Immature natural killer cell (primary cell): ENCODE measurements at places on chromosomes 2 and 18. TPM values are rescaled to one million over a fixed set of nuclear protein-coding genes. Genes with fewer than 3 reads are reported as not detected.

SRD5A2 gene
- polyA plus RNA-seq, result not detected

DNA sequence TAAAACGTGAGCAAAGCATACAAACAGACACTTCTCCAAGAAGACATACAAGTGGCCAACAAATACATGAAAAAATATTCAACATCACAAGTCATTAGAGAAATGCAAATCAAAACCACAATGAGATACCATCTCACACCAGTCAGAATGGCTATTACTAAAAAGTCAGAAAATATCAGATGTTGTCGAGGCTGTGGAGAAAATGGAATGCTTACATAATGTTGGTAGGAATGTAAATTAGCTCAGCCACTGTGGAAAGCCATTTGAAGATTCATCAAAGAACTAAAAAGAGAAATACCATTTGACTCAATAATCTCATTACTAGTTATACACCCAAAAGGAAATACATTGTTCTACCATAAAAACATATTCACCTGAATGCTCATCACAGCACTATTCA lies 825.7 kb downstream of the SUCLG1 start:
- no peak overlapping the region for H3K27ac ChIP-seq
- no peak overlapping the region for H3K4me3 ChIP-seq
- H3K4me1 ChIP-seq, result no peaks in the 10 kb centered on the region
- H3K27me3 ChIP-seq, result peaks cover 6% of the 10 kb centered on the region
- DNase-seq, result no peak
- no peaks in the 10 kb centered on the region for H3K36me3 ChIP-seq

GRCh38 chr2:111712940-111713515 lies 171.0 kb downstream of the ANAPC1 start:
- H3K27ac ChIP-seq, result no peak overlapping the region
- no peak for DNase-seq
- peaks cover 4% of the 10 kb centered on the region for H3K27me3 ChIP-seq
- H3K36me3 ChIP-seq, result no peaks in the 10 kb centered on the region
- H3K4me3 ChIP-seq, result no peak overlapping the region
- H3K4me1 ChIP-seq, result no peaks in the 10 kb centered on the region

DNA sequence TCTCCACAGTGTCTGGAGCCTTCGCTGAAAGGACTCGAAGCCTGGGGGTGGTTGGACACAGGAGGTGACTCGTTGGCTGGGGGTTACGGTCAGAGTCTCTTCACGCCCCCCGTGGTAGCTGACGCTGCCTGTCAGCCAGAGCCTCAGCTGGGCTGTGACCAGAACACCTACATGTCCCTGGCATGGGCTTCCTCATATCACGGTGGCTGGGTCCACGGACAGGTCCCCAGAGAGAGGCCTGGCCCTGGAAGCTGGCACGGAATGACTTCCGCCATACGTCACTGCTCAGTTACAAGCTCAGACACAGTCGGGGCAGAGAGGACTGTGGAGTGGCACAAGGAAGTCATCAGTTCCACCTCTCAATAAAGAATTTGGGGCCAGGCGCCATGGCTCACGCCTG lies 28.5 kb downstream of the ITGB1BP1 start:
- no peaks in the 10 kb centered on the region for H3K4me1 ChIP-seq
- H3K27me3 ChIP-seq, result peaks cover 2% of the 10 kb centered on the region
- no peak for DNase-seq
- H3K27ac ChIP-seq, result no peak overlapping the region
- H3K36me3 ChIP-seq, result no peaks in the 10 kb centered on the region

DNA sequence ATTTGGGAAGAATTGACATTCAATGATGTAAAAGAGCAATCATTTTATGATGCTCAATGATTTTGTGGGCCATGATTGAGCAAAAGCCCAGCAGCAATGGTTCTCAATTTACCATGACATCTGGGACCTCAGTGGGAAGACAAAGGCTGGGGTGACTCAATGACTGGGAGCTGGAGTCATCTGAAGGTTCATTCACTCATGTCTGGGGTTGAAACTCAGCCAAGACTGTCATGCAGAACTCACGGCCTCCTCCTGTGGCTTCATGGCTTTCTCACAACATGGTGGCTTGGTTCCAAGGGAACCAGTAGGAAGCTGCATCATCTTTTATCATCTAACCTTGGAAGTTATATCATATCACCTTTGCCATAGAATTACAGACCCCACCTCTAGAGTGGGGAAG lies 45.1 kb upstream of the CD226 start:
- peaks cover 7% of the 10 kb centered on the region for H3K4me1 ChIP-seq
- no peak overlapping the region for H3K4me3 ChIP-seq
- H3K36me3 ChIP-seq, result peaks cover 59% of the 10 kb centered on the region
- DNase-seq, result no peak
- H3K27ac ChIP-seq, result no peak overlapping the region

DNA sequence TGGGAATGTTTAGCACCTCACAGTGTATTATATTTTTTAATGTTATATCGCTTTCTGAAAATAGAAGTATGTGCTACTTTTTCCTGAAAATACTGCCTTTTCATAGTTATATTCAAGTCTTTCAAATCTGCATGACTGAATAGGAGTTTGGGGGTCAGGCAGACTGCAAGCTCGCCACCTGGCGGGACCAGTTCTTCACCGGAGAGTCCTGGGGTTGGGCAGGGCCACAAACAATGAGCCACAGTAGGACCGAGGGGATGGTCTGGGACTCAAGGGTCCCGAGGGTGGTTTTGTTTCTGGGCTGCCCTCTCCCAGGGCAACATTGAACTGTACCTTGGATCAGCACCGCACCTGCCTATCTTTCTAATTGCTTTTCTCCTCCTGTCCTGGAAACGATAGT lies 70.6 kb downstream of the VWA3B start:
- no peaks in the 10 kb centered on the region for H3K4me1 ChIP-seq
- H3K27me3 ChIP-seq, result peaks cover 3% of the 10 kb centered on the region
- DNase-seq, result no peak
- no peak overlapping the region for H3K4me3 ChIP-seq
- no peaks in the 10 kb centered on the region for H3K36me3 ChIP-seq

GRCh38 chr2:215698566-215698965 lies 262.7 kb upstream of the FN1 start:
- no peaks in the 10 kb centered on the region for H3K4me1 ChIP-seq
- DNase-seq, result no peak
- peaks cover 5% of the 10 kb centered on the region for H3K36me3 ChIP-seq
- H3K27me3 ChIP-seq, result peaks cover 7% of the 10 kb centered on the region
- no peak overlapping the region for H3K4me3 ChIP-seq
- no peak overlapping the region for H3K27ac ChIP-seq

DNA sequence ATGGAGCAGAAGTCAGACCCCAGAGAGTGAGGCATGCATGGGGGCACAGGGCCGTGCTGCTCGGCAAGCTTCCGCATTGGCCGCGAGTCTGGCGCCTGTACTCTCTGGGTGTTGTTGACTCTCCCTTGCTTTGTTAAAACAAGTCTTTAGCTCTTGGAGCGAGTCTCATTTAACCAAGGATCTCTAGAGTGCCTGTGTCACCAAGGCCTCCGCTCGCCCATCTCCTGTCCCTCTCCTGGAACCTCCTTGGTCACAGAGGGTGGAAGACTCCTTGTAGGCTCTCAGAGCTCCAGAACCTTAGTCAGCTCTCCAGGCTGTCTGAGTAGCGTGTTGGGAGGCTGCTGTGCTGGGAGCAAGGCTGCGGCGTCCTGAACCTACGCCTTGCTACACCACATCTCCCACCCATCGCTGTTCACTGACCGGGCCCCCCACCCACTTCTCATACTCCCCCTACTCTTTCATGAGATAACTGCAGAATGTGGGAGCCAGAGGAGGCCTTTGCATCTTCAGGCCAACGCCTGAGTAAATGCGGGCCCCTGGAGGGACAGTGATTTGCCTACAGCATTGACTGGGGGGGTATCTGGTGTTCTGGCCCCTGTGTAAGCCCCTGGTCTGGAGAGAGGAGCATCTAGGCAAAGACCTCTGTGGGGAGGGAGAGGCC lies 66.1 kb downstream of the CIB4 start:
- DNase-seq, result no peak
- H3K36me3 ChIP-seq, result no peaks in the 10 kb centered on the region
- no peak overlapping the region for H3K27ac ChIP-seq
- H3K4me1 ChIP-seq, result no peaks in the 10 kb centered on the region

DNA sequence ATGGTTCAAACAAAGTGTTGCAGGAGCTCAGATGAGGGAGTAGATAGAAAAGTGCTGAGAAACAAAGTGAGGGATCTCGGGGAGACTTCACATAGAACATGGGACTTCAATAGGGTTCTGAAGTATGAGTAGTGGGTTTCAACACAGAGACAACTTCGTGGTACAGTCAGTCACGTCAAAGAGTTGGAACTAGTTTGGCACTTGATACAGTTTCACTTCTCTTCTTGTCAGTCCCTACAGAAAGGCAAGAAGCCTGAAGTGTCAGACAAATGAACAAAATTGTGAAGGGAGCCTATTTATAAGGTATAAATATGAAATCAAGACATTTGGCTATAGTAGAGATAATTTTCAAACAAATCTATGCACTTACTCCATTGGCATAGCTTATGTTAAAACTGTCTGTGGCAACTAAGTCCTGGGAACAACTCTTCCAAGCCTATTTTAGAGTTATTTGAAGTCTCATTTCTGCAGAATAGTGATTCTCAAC lies 338.0 kb downstream of the TDRD15 start:
- no peaks in the 10 kb centered on the region for H3K36me3 ChIP-seq
- no peak overlapping the region for H3K4me3 ChIP-seq
- no peak overlapping the region for H3K27ac ChIP-seq

GRCh38 chr18:44871771-44872170 lies 191.1 kb downstream of the SETBP1 start:
- peaks cover 4% of the 10 kb centered on the region for H3K27me3 ChIP-seq
- H3K4me1 ChIP-seq, result peaks cover 59% of the 10 kb centered on the region
- H3K4me3 ChIP-seq, result no peak overlapping the region
- H3K27ac ChIP-seq, result peak overlapping the region; percentile 72
